ENCODE measurements at places on chromosomes 1 and 21.

- DNase-seq: no peak
Observed at GRCh38 chr21:23452384-23453083, 2154.7 kb downstream of the MRPL39 start.

GRCh38 chr1:14039582-14040430 is 339.8 kb downstream of the PRDM2 start:
- DNase-seq: no peak

DNA sequence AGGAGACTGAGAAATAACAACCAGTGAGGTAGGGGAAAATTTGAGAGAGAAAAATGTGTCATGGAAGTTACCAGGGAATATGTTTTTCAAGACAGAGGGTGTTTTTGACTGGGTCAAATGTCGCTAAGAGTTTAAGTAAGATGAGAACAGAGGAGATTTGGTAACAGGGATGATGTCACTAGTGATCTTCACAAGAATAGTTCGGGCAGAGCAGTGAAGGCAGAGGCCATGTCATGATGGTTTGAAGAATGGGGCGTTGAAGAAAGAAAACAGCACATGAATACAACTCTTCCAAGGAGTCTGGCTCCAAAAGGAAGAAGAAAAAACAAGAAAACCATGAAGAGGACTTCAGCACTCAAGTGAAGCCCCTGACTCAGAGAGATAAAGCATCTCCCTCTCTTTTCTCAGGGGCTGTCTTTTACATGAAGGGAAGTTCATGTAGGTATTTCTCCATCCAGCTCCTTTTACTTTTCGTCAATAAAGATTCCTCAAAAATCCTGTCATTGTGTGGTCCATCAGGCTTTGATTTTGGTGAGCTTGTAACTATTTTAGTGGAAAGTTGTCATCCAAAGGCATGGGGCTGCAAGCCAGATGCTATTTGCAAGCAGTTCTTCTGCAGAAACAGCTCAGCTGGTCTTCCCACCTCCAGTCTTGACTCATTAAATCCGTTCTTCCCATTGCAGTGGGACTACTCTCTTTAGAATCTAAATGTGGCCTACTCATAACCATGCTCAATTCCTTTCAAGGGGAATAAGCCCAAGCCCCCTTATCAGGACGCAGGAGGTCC is 397.3 kb downstream of the LMX1A start:
- DNase-seq: no peak

DNA sequence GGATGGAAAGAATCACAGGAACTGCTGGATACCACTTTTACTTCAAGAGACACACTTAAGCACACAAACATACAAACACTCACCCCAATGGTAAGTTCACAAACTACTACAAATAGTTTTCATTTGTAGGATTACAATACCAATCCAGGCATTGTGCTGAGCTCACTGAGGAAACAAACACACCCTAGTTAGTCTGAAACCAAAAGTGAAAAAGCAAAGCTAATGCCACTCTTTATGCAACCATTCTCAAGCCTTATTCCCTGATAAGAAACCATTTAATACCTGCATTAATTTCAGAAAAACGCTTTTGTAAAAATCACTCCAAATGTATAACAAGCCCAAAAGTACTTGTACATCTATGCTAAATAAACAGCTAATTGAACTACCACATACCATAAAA is 38.3 kb downstream of the RNF115 start:
- DNase-seq: no peak

GRCh38 chr1:51512606-51513005 is 6.5 kb downstream of the EPS15 start:
- DNase-seq: no peak

- DNase-seq: peak; percentile 7
Observed at GRCh38 chr21:28342212-28342810, 650.4 kb downstream of the LTN1 start.

- DNase-seq: peak; percentile 49
Observed at GRCh38 chr1:212545941-212546635, 62.5 kb upstream of the ATF3 start.

DNA sequence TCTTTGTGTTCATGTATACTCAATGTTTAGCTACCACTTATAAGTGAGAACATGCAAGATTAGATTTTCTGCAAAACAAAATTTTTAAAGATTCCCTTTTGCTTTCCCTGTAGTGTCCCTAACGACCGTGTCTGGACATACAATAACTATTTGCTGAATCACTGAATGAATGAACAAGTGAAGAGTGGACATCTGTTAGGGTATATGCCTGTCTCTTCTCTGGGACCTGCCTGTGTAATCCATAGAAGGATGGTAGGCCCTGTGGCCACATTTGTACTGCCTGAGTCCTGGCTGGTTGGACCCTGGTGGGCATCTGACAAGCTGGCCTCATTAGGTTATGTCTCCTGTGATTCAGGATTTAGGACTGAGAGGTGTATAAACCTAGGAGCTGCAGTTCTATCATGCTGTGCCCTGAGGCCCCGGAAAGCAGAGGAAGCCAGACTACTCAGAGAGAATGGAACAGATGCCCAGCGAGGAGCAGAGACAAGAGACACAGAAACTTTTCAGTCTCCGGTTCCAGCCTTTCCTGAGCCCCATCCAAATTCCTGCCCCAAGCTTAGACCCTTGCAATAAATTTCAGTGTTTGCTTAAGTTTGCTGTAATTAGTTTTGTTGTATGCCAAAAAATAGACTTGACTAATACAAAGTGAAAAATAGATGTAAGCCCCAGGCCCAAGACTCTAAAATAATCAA is 7.5 kb upstream of the NCF2 start:
- peak; percentile 15 for DNase-seq

DNA sequence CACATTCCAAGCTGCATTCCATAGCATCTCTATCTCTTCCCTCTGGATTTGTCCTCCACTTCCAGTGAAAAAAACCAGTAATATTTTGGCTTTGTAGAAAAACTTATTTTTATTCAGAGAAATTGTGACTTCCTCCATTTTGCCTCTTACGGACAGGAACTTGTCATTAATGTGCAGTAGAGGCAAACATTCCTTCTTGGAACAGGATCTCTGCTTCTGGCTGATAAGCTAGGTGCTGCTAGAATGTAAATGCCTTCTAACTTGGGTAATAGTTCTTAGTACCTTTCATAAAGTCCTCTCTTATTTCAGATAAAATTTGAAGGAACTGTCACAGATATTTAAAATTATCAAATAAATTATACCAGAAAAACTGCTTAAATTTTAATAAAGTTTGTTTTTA is 707.8 kb downstream of the USP25 start:
- no peak for DNase-seq

- DNase-seq: no peak
Observed at GRCh38 chr1:94634977-94635416, 93.4 kb upstream of the F3 start.

DNA sequence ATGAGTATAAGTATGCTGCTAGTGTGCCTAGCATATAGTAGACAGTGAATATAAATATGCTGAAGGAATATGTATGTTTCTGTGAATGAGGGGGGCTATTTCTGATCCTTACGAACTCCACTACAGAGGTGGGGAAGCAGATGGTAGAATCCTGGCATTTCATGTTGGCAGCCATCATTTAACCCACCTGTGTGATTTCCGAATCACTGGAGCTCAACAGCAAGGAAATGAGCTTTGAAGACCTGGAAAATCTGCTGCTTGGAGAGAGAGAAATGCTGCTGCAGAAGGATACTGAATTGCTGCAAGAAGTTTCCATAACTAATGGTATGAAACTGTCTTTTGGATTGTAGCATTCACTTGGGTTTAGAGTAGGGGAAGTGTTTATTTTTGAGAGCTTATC is 83.5 kb downstream of the RABGAP1L start:
- DNase-seq: no peak

GRCh38 chr1:54312796-54313316 is 93.3 kb downstream of the SSBP3 start:
- peak; percentile 81 for DNase-seq

- no peak for DNase-seq
Observed at GRCh38 chr1:28789412-28789811, 22.6 kb upstream of the OPRD1 start.

DNA sequence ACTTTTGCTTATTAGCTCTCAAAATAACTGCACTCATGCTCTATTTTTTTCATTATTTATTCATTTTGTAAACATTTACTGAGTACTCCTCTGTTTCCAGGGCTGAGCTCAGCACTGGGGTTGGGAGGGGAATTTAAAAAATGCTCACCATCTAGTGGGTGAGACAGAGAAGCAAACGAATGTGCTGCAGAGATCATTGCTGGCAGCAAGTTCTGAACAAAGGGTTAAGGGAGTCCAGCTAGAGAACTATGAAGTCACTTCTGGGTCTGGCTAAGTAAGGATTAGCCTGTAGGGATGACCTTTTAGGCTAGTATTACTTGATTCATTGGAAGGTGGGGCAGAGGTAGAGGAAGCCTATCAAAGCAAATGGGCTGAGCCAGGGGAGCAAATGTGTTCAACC is 99.1 kb upstream of the ZNF644 start:
- peak; percentile 30 for DNase-seq

DNA sequence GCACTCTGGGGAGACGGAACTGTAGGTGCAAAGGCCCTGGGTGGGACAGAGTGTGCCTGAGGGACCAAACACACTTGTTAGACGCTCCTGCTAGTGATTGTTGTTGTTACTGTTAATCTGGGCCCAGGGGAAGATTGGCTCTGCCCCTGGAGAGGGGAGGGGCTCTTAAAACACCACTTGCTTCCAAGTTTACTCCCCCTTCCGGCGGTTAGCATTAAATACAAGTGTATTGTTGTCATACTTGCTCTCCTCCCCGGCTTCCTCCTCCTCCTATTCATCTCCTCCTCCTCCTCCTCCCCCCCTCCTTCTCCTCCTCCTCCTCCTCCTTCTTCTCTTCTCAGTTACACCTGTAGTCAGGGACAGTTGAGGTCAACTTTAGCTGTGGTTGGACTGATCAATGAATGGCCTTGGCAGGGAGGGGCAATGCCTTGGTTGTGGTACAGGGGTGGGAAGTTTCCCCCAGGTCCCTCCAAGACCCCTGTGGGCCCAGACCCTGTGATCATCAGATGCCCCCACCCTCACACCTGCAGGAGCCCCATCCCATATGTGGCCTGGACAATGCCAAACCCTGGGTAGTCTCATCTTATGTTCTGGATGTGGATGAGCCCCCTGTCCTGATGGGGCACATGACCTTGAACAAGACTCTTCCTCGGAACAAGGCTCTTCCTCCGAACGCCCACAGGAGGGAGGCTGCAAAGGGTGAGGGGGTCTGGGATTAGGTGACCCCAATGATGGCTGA is 217.3 kb downstream of the PTPRU start:
- peak; percentile 38 for DNase-seq

- no peak for DNase-seq
Observed at GRCh38 chr1:89578151-89578550, 53.5 kb downstream of the LRRC8B start.

DNA sequence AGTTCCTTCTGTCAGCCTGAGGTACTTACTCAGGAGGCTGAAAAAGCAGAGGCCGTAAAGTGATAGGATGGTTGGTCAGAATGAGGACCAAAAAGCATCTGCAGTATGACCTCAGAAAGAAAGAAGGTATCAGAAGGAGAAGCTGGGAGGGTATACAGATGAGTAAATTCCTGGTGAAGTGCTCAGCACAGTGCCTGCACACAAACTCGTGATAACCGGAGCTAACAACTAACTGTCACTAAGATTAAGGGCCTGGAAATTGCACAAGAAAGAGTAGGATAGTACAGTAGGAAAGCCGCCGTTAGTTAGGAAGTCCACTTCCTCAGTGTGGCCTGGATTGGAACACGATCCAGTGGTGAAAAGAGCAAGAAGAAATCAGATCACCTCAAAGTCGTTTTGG is 62.6 kb downstream of the VPS26C start:
- DNase-seq: no peak

- DNase-seq: no peak
Observed at GRCh38 chr1:205228093-205228521, 361 bp downstream of the TMCC2 start.

DNA sequence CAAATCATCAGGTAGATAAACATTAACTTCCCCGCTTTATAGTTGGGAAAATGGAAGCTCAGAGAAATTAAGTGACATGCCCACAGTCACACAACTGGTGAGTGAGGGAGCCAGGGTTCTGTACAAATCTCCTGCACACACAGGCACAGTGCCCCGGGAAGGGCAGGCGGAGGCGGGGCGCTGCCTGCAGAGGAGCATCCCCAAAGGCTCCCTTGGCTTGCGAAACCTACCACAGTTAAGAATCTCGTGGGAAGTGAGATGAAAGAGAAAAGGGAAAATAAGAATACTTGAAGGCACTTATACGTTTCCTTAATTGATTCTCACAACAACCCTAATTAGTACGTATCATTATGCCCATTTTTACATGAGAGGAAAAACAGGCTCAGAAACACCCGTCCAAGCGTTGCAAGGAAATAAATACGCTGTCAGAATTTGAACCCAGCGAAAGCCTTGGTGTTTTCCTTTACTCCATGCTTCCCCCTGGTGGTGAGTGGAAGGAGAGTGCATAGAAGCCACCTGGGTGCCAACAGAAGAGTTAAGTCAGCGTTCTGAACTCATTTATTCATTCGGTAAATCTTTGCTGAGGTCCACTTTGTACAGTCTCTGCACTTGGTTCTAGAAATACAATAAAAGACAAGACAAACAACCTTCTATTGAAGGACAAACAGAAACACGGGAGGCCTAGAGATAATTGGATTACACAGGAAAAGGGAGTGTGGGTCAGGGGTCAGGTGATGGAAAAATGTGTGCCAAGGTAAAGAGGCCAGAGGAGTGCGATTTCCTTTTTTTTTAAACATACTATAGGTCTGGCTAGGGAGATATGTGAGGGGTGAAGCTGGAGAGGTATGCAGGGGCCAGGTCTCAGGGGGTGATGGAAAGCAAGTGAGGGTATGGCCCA is 28.4 kb downstream of the ACP6 start:
- DNase-seq: peak; percentile 55

- DNase-seq: no peak
Observed at GRCh38 chr1:234976861-234977680, 151.6 kb downstream of the TOMM20 start.

DNA sequence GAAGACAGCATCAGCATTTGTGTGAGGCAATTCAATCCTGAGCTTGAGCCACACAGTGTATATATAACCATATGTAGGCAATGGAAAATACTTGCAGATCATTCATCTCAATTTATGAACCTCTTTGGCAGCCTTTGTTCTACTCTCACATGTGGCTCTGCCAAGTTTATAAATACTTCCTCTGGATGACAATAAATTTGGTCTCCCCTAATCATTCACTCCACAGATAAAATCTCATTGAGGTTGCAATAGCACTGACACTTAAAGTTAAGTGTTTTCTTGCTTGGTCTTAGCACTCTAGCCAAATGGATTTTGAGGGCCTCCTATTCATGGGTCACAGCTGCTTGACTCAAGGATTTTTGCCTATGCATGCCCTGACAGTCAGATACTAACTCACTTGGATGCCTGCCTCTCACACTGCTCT is 136.6 kb upstream of the VANGL1 start:
- peak; percentile 19 for DNase-seq

DNA sequence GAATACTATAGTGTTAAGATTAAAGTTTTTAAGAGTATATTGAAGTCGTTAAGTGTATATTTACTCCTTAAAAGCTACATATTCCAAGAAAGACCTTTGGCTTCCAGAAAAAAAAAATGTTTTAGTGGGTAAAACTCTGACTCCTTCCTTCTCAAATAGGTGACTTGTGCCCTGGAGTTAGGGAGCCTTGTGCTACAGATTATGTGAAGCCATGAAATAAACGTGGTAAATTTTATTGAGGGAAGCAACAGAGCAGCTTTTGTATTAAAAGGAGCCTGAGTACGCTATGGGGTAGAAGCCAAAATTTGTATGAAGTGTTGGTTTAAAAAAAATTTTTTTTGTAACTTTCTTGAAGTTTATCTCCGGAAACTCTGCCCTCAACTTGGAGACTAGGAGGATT is 994 bp downstream of the RO60 start:
- DNase-seq: no peak

GRCh38 chr1:154845879-154846278 is 24.2 kb downstream of the KCNN3 start:
- DNase-seq: no peak
